ENCODE measurements at places on chromosomes 16 and 17. TPM values are rescaled to one million over a fixed set of nuclear protein-coding genes. Genes with fewer than 3 reads are reported as not detected.

DNA sequence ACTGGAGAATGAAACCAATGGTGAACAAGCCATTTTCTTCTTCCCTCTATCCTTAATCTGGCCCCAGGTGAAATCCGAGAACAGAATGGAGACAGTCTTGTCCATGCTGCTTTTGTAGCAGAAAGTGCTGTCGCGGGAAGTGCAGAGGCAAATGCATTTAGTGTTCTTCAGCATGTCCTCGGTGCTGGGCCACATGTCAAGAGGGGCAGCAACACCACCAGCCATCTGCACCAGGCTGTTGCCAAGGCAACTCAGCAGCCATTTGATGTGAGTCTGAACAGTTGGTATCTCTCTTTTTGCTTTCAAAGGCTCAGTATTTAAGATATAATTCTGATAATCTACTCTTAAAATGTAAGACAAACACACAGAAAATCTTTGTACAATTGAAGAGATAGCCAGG, 18.7 kb downstream of the UQCRC2 start:
- H3K27me3 ChIP-seq, result no peaks in the 10 kb centered on the region
- H3K27ac ChIP-seq, result no peak overlapping the region
- no peaks in the 10 kb centered on the region for H3K4me1 ChIP-seq
- DNase-seq, result no peak
- peaks cover 100% of the 10 kb centered on the region for H3K36me3 ChIP-seq
- no peak overlapping the region for H3K4me3 ChIP-seq

DNA sequence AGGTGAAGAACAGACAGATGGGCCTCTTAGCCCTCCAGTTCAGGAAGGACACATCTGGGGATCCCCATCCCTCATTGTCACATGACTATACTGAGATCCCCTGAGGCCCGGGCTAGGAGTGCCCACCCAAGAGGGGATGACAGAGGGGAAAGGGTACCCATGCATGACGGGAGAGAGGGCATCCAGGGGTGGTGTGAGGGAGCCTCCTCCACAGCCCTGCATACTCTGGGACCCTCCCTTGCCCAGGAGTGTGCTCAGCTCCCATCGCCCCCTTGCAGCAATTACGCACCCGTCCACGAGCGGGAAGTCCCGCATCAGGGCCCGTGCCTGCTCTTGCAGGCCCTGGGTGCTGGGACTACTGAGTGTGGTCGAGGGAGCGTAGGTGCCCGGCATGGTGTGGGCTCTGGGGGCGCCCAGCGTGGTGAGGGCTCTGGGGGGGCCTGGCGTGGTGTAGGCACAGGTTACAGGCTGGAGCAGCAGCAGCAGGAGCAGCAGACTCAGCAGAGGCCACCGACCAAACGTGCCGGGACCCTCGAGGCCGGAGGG, 6.5 kb downstream of the DPEP2 start:
- no peaks in the 10 kb centered on the region for H3K27me3 ChIP-seq
- H3K27ac ChIP-seq, result peak overlapping the region; percentile 74
- no peak for DNase-seq
- H3K4me1 ChIP-seq, result peaks cover 3% of the 10 kb centered on the region

DNA sequence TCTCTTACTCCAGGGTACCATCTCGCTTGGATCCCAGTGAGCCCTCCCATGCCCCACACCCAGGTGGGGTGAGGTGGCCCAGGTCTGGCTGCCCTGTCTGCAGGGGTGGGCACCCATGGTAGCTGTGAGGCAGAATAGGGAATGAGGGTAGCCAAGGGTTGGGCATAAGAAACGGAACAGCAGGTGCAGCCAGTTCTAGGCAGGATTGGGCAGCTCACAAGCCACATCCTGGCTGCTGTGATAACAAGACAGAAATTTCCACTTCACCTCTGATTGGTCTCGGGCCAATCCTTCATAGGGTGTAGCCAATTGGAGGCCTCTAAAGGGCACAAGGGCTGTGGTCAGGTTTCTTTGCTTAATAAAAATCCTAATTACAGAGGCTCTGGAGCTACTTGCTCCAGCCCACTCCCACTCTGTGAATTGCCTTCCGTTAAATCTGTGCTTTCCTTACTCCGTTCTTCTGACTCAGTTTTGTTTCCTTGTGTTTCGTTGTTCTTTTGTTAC, 1.5 kb upstream of the ARHGDIG start:
- H3K36me3 ChIP-seq, result no peaks in the 10 kb centered on the region
- H3K4me1 ChIP-seq, result no peaks in the 10 kb centered on the region
- no peak overlapping the region for H3K4me3 ChIP-seq
- DNase-seq, result no peak
- no peak overlapping the region for H3K27ac ChIP-seq

The SLC47A1 gene
- not detected for total RNA-seq

GRCh38 chr17:7072406-7072805, 7.6 kb downstream of the CLEC10A start:
- H3K4me3 ChIP-seq, result no peak overlapping the region
- no peak for DNase-seq
- no peaks in the 10 kb centered on the region for H3K27me3 ChIP-seq
- H3K36me3 ChIP-seq, result no peaks in the 10 kb centered on the region

DNA sequence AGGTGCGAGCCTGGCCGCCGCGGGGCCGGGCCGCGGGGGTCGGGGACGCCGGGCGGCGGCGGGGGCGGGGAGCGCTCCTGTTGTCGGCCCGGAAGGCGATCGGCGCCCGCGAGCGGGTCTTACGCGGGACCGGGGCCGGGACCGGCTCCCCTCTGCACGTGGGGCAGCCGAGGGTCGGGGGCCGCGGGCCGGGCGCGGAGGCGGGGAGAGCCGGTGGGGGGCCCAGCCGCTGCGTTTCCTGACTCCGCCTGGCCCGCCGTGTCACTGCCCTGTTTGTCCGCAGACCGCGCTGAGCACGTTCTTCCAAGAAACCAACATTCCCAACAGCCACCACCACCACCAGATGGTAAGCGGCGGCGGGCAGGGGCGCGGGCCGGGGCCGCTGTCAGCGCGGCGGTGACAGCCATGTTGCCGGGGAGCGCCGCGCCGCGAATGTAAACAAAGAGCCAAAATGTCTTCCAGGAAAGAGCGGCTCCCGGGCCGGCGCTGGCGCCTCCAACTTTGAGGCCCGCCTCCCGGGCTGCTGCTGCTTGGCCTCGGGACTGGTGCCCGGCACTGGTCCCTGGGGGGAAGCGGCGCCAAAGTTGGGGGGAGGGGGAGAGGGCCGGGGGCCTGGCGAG, 586 bp downstream of the UBALD2 start:
- H3K4me1 ChIP-seq, result peaks cover 49% of the 10 kb centered on the region
- H3K27ac ChIP-seq, result peak overlapping the region; percentile 92
- peak overlapping the region; percentile 87 for H3K4me3 ChIP-seq
- peak; percentile 80 for DNase-seq
- no peaks in the 10 kb centered on the region for H3K27me3 ChIP-seq

DNA sequence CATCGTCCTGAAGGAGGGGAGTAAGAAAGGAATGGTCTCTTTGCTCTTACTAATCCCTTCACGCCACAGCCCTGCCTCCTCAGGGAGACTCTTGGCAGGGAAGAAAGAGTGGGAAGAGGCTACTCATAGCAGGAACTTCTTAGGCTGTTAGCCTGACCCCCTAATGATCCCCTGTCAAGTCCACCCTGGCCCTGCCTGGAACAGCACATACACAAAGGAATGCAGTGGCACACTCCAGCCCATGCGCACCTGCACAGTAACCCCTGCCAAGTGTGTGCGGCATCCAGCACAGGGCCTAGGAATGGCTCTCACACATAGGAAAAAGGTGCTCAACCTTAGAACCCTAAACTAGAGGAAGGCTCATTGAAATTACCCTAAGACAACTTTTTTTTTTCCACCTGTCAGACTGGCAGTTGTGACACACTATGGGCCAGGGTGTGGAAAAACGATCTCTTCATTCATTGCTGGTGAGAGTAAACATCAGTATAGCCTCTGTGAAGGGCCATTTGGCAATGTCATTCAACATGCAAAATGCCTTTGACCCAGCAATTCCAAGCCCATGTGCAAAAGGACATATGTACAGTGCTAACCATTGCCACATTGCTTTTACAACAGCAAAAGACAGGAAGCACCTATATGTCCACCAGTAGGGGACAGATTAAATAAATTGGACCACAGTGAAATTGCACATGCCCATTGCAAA, 50.1 kb downstream of the PIMREG start:
- no peaks in the 10 kb centered on the region for H3K4me1 ChIP-seq
- H3K27me3 ChIP-seq, result no peaks in the 10 kb centered on the region
- no peak for DNase-seq
- no peak overlapping the region for H3K4me3 ChIP-seq
- H3K27ac ChIP-seq, result no peak overlapping the region

GRCh38 chr17:31425282-31426040, 34.0 kb downstream of the RAB11FIP4 start:
- H3K27me3 ChIP-seq, result no peaks in the 10 kb centered on the region
- no peaks in the 10 kb centered on the region for H3K36me3 ChIP-seq
- no peak for DNase-seq
- no peak overlapping the region for H3K4me3 ChIP-seq

- peak; percentile 59 for DNase-seq
- peaks cover 2% of the 10 kb centered on the region for H3K4me1 ChIP-seq
- H3K27me3 ChIP-seq, result no peaks in the 10 kb centered on the region
- H3K36me3 ChIP-seq, result no peaks in the 10 kb centered on the region
Measured at GRCh38 chr16:19804538-19805323, 79.9 kb downstream of the GPRC5B start.

The GDPD1 gene
- total RNA-seq, result 9.3 TPM

The TMEM100 gene
- total RNA-seq, result 5.0 TPM

- H3K27ac ChIP-seq, result no peak overlapping the region
- H3K27me3 ChIP-seq, result no peaks in the 10 kb centered on the region
- H3K4me1 ChIP-seq, result no peaks in the 10 kb centered on the region
- H3K4me3 ChIP-seq, result no peak overlapping the region
Measured at GRCh38 chr16:30794634-30795033, 7.6 kb upstream of the ZNF629 start.

DNA sequence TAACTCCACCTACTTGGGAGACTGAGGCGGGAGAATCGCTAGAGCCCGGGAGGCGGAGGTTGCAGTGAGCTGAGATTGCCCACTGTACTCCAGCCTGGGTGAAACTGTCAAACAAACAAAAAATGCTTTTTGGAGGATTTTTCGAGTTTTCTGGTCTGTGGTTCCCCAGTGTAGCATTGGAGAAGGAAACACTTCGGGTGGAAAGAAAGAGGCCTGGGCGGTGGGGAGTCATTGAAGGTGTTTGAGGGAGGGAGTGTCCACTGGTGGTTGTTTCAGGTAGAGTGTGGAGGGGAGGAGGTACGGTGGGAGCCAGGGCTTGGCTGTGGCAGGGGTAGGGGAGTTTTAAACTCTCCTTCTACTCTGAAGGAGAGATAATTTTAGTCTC, 1.2 kb downstream of the RNF213 start:
- peak overlapping the region; percentile 100 for H3K4me3 ChIP-seq
- no peaks in the 10 kb centered on the region for H3K27me3 ChIP-seq
- DNase-seq, result no peak
- H3K27ac ChIP-seq, result peak overlapping the region; percentile 100
- H3K4me1 ChIP-seq, result peaks cover 7% of the 10 kb centered on the region

GRCh38 chr17:77366558-77367245, 225.9 kb downstream of the SEC14L1 start:
- H3K27ac ChIP-seq, result peak overlapping the region; percentile 5
- peaks cover 58% of the 10 kb centered on the region for H3K4me1 ChIP-seq
- no peaks in the 10 kb centered on the region for H3K36me3 ChIP-seq
- no peaks in the 10 kb centered on the region for H3K27me3 ChIP-seq

The TK2 gene
- 28.5 TPM for total RNA-seq

DNA sequence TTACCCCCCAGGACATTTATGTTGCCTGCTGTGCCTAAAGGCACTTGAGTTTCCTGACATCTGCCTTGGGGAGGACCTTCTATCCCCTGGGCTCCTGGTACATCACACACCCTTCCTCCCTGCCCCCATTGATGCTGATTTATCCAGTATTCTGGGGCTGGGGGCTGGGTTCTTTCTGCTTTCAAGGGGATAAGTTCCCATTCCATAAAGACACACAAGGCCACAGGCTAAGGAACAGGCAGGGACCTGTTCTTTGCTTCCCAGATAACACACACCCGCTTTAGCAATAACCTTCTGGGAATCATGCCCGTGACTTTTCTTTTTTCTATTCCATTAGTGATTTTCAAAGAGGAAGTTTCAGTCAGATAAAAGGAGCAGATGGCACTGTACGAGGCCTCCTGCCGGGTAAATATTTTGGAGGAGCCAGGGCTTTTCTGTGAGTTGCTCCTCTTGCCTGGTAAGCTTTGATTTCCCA, 30.6 kb downstream of the CHD9 start:
- no peaks in the 10 kb centered on the region for H3K4me1 ChIP-seq
- no peaks in the 10 kb centered on the region for H3K36me3 ChIP-seq
- no peak overlapping the region for H3K4me3 ChIP-seq
- H3K27ac ChIP-seq, result peak overlapping the region; percentile 58
- DNase-seq, result no peak
- no peaks in the 10 kb centered on the region for H3K27me3 ChIP-seq

The CHRNE gene
- not detected for total RNA-seq

DNA sequence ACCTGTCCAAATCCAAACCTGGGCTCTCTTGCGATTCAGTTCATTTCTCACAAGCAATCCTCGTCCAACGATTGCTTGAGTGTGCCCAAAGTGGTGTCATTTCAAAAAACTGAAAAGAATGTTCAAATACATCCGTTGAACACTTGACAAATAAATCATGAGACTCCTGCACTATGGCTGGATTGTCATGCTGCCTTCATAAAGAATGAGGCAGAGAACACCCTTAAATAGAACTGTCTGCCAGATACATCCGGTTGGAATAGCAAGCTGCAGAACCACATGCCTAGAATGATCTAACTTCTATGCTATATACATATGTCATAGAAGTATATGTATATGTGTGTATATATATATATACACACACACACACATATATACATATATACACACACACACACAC, 55.4 kb upstream of the HAPSTR1 start:
- no peaks in the 10 kb centered on the region for H3K4me1 ChIP-seq
- H3K4me3 ChIP-seq, result no peak overlapping the region
- no peaks in the 10 kb centered on the region for H3K27me3 ChIP-seq
- H3K27ac ChIP-seq, result no peak overlapping the region

- peaks cover 22% of the 10 kb centered on the region for H3K4me1 ChIP-seq
- no peak overlapping the region for H3K4me3 ChIP-seq
- H3K27ac ChIP-seq, result no peak overlapping the region
- H3K27me3 ChIP-seq, result no peaks in the 10 kb centered on the region
- no peaks in the 10 kb centered on the region for H3K36me3 ChIP-seq
Measured at GRCh38 chr17:45090711-45091110, 29.6 kb downstream of the NMT1 start.

- peaks cover 6% of the 10 kb centered on the region for H3K4me1 ChIP-seq
- peak overlapping the region; percentile 99 for H3K27ac ChIP-seq
- no peaks in the 10 kb centered on the region for H3K36me3 ChIP-seq
- no peaks in the 10 kb centered on the region for H3K27me3 ChIP-seq
- H3K4me3 ChIP-seq, result peak overlapping the region; percentile 93
Measured at GRCh38 chr17:50151937-50152547, 1.6 kb upstream of the PPP1R9B start.

The DGKE gene
- 9.7 TPM for total RNA-seq

The CDH8 gene
- total RNA-seq, result not detected

DNA sequence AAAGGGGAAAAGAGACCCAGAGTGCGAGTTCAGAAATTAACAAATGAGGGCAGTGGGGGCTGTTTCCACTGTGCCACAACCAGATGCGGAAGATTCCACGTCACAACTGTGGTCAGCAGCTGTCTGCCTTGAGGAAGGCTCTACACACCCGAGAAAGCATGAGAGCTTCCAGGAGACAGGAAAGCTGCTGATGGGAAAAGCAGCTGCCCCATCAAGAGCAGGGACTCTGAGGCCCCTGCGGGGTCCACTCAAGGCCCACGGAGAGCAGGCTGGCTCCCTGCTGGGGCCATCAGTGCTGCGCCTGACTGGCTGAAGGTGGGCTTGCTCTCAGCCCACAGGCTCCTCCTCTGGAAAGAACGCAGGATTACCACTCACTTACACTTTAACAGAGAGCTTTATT, 14.8 kb upstream of the TRAP1 start:
- no peak overlapping the region for H3K27ac ChIP-seq
- H3K4me1 ChIP-seq, result no peaks in the 10 kb centered on the region
- DNase-seq, result no peak
- H3K36me3 ChIP-seq, result no peaks in the 10 kb centered on the region
- H3K27me3 ChIP-seq, result no peaks in the 10 kb centered on the region
